CD8-positive, alpha-beta T cell (primary cell): ENCODE measurements at places on chromosomes 7 and 10.
A peak's percentile ranks its signal among the peaks of the same experiment; 100 is the strongest.

- DNase-seq, result no peak
Observed at GRCh38 chr10:48807791-48808470, 123.3 kb downstream of the WDFY4 start.

GRCh38 chr7:44288811-44289340, 36.5 kb downstream of the CAMK2B start:
- DNase-seq, result no peak

- no peak for DNase-seq
Observed at GRCh38 chr10:87864496-87865059, 1.2 kb downstream of the PTEN start.

DNA sequence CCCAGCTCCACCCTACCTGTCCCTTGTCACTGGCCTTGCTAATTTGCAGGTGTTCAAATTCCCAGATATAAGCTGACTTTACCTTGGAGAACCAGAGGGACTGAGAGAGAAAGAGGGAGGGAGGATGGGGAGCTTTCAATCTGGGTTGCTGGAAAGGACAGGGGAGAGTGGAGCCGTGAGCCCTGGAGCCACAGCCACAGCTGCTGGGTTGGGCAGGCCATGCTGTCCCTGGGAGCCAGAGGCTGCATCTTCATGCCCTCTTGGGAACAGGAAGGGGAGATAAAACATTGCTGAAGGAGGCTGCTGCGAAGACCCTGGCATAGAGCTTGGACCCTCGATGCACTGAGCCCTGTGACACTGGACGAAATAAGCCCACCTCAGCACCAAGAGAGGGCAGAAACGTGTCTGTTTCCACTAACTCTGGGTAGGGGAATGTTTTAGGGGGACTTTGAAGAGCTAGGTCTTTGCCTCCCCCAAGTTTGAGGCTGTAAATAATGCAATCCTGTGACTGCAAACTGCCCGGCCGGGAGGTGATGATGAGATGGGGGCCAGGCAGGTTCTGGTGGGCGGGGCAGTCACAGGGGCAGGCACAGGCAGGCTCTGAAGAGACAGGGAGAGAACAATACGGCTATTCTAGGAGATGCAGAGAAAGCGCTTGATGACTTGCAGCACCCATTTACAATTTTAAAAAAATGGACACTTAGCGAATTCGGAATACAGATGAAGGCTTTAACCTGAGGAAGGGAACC, 5.8 kb upstream of the JAKMIP3 start:
- DNase-seq, result no peak

DNA sequence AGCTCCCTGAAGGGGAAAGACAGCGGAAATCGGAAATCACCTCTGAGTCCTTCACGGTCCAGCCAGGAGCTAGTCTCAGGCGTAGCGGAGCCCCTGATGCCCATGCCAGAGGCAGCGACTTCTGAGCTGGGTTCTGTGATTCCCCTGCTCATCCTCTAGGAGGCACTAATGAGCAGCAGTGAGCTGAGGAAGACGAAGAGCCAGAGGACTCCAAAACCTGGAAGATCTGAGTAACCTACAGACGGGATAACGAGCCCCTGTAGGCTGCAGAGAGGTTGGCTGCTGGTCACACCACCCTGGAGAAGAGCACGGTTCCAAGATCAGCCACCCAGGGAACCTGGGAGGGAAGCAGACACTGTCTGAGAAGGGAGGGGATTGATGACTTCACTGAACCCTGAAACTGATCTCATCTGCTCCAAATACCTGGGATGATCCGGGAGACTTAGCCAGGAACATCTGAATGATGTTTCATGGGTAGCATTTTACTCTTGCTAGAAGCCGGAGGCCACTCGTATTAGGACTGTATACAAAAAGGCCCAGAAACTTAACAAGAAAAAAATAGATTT, 304.1 kb downstream of the PAXIP1 start:
- no peak for DNase-seq

- peak; percentile 30 for DNase-seq
Observed at GRCh38 chr10:15254808-15255648, 86.5 kb upstream of the NMT2 start.

DNA sequence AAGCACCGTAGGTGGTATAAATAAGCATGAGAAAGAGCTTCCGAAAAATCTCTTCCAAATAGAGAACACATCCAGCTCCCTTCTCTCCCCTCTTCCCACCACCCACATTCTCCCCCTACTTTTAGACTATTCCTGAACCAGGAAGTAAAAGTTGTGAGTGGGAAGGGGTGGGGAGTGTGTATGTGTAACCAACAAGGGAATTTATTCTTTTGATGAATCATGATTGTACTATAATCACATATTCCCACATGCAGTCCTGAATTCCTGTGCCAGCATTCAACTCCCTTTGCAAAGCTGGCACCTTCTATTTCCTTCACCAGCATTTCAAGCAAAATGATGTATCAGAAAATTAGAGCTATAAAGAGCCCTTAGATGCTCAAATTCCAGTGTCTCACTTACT, 230.6 kb upstream of the CHRM2 start:
- DNase-seq, result no peak

- DNase-seq, result no peak
Observed at GRCh38 chr7:135905355-135905754, 71.8 kb downstream of the MTPN start.

DNA sequence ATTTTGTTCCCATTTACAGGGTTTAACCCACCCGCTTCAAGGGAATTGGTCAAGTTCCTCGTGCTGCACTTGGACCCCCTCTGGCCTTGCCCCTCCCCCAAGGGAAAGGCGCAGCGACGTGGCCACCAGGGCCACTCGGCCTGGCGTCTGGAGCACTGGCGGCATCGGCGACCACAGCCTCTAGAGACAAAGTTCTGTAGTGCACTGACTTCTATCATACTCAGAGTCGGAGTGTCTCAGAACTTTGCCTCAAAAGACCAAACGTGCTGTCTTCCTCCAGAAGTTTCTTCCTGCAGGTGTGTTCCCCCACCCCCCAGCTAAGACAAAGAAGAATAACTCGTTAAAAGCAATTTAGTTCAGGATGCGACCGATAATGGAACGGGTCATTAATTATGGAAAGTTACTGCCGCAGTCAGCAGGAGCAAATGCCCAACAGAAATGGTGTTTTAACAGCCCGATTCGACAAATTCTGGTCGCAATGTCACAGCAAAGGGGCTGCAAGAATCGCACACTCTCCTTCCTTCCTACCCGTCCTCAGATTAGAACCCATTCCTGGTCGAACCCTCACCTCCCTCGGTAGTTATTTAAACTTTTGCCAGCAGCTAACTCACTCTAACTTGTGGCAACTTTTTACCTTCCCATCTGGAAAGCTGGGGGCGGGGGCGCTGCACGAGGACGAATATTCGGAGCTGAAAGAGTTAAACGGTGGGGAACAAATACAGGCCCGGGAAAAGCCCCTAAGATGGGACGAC, 202.1 kb upstream of the NFE2L3 start:
- no peak for DNase-seq

DNA sequence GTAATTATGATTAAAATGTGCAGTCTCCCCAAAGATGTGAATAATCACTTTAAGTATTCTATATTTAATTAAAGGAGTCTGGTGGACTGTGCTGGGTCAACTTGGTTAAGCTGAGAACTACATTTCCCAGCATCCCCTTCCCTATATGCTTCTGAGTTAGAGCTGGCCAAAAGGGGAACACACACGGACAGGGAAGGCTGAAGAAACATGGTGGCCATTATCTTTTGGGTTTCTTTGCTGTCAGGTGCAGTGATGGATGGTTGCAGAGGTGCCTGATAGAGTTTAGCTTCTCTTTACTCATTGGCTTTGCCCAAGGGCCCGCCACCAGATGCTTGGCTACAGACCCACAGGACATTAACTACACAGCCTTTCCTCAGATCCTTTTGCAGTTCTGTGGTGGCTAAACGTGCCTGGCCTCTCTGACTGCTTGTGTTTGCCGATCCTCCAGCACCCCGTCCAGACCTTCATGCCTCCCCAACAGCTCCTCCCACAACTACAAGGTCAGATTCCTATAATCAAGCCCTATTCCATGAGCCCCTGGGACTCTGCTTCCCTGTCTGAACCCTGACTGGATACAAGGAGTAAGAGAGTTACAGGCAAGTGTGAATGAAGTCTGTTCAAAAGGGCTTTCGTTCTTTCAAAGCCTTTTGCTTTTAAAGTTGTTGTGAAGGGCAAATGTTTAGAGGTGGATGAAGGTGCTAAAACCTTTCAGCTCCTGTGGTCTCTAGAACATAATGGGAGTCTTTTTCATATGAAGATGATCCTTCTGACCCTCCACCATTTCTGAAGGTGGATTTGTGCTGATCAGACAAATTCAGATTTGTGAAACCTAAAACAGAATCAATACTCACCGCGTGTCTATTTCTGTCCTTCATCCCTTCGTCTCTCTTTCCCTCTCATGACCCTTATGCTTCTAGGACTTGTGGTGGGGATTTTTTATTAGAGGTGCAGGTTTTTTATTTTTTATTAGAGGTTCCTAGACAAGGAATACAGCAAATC, 21.5 kb downstream of the BUB3 start:
- DNase-seq, result no peak

DNA sequence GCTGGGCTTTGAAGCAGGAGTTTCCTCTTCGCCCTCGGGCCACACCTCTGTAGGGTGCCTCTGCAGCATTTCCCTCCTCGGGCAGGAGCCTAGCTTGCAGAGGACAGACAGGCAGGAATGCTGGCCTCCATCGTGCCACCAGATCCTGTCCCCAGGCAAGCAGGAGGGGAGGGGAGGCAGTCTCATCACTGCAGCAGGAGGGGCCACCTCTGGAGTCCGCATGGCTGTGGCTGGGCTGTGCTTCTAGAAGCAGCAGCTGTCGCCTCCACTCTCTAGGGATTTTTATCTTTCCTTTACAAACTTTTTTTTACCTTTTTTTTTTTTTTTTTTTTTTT, 181.4 kb downstream of the CUX1 start:
- DNase-seq, result no peak

GRCh38 chr10:80946957-80947726, 409.4 kb downstream of the SH2D4B start:
- no peak for DNase-seq

DNA sequence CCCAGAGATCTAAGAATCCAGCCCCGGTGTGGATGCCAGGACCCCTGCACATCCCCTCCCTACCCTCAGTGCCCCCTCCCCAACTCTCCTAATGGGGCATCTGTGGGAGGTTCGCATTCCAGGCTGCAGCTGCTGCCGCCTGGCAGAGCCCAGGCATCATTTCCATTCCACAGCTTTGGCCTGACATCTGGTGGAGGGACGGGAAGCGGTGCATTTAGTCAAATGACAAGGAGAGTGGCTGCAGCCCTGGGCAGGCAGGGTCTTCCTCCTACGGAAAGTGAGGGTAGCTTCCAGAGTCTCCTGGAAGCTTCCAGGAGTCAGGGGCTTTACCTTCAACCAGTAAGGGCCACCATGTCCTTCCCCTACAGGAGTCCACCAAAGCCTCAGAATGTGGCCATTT, 30.8 kb downstream of the PRLHR start:
- no peak for DNase-seq

GRCh38 chr10:116880716-116881482, 31.6 kb downstream of the ENO4 start:
- DNase-seq, result no peak

- no peak for DNase-seq
Observed at GRCh38 chr10:73647211-73647874, 6.1 kb upstream of the MYOZ1 start.

GRCh38 chr7:102432442-102433218, 745 bp upstream of the ORAI2 start:
- no peak for DNase-seq

GRCh38 chr7:124680304-124680703, 85.3 kb downstream of the GPR37 start:
- DNase-seq, result no peak

- no peak for DNase-seq
Observed at GRCh38 chr7:128210590-128211570, 30.2 kb upstream of the LEP start.

DNA sequence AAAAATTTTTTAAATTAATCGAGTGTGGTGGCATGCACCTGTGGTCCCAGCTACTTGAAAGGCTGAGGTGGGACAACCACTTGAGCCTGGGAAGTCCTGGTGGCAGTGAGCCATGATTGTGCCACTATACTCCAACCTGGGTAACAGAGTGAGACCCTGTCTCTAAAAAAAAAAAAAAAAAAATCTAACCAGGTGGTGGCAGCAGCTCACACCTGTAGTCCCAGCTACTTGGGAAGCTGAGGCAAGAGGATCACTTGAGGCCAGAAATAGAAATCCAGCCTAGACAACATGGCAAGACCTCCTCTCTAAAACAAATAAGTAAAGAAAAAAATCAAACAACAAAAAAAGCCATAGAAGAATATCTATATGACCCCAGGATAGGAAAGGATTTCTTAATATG, 3.6 kb upstream of the MYOF start:
- DNase-seq, result no peak

GRCh38 chr7:47247132-47247531, 334.8 kb downstream of the TNS3 start:
- no peak for DNase-seq

GRCh38 chr7:139708541-139708940, 69.3 kb downstream of the HIPK2 start:
- DNase-seq, result no peak

- DNase-seq, result no peak
Observed at GRCh38 chr10:33732161-33732680, 397.8 kb upstream of the NRP1 start.

- no peak for DNase-seq
Observed at GRCh38 chr7:99167072-99167471, 23.2 kb upstream of the SMURF1 start.

DNA sequence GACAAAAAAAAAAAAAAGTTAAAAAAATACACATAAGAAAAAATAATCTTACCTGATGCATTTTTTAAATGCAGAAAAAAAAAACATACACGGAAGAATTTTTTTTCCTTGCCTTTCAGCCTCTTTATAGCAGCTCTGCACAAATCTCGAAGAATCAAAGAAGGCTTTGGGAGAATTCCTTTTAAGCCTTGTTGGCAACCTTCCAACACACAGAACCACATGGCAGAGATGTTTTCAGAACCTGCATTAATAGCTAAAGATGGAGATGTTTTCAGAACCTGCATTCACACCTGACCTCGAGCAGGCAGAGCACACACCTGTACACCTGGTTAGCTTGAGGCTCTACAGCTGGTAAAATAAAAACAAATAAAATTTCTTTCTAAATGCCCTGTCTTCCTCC, 65.6 kb downstream of the DOCK4 start:
- DNase-seq, result no peak

DNA sequence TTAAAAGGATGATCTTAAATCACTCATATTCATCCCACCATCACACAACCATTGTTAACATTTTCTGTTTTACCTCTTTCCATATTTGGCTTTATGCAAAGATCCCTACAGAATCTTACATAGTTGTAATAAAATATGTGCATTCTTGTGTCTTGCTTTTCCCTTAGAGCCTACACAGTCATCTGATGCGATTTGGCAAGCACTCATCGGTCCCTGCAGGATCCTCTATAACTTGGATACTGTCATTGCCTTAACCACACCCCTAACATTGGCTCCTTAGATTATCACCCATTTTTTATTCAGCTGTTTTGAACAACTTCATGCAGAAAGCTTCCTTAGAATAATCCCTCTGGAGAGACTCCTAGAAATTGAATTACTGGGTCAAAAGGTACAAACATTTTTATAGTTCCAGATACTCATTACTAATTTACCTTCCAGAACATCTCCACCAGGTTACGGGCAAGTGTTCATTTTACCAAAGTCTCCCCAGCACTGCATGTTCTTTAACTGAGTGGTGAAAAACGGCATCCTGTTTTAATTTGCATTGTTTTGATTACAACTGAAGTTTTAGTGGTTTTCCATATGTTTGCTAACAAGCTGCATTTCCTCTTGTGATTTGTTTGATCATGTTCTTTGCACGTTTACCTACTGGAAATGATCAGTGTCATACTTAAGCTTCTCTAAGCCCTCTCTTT, 268.3 kb downstream of the GRID1 start:
- peak; percentile 0 for DNase-seq
